Stimulated activated CD8-positive, alpha-beta memory T cell treated with anti-CD3 and anti-CD28 coated beads, Interleukin-2, amount 100 ng/mL, for 1 hour (primary cell): ENCODE measurements at places on chromosomes 5 and 9.

DNA sequence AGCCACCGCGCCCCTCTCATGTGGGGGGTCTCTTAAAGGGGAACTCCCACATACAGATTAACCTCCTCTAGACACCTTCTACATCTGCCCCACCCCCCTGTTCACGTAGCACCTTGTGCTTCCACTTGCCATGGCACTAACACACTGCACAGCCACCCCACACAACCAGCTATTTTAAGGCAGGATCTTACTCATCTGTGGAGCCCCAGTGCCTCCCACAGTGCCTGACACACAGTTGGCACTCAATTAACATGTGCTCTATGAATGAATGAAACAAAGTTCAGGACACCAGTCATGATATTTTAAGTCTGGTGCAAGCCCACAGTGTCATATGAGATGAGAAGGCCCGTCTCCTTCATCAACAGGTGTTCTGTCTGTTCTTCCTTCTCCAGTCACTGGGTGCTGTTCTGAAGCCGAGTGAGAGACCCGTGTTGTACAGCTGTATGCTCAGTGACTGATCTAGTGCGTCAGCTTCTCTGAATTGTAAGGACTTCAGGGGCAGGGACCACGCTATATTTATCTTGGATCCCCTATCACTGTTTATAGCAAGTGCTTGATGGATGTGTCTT is 149.1 kb downstream of the TLE1 start:
- no peak for DNase-seq

GRCh38 chr5:80238778-80239679 is 16.8 kb downstream of the SERINC5 start:
- no peak for DNase-seq

- no peak for DNase-seq
Measured at GRCh38 chr5:97750576-97750975, 567.5 kb upstream of the RIOK2 start.

- DNase-seq: no peak
Measured at GRCh38 chr5:157109744-157110143, 900 bp upstream of the HAVCR2 start.

- no peak for DNase-seq
Measured at GRCh38 chr9:6552033-6552432, 93.5 kb downstream of the GLDC start.

GRCh38 chr5:177601577-177602457 is 1.9 kb downstream of the B4GALT7 start:
- DNase-seq: no peak

- DNase-seq: no peak
Measured at GRCh38 chr9:126131066-126132010, 195.3 kb upstream of the MVB12B start.

GRCh38 chr5:8864053-8864452 is 681.8 kb downstream of the SEMA5A start:
- DNase-seq: no peak

GRCh38 chr5:131068893-131069643 is 96.0 kb downstream of the HINT1 start:
- DNase-seq: peak; percentile 16

GRCh38 chr9:14348123-14348372 is 34.1 kb upstream of the NFIB start:
- no peak for DNase-seq

DNA sequence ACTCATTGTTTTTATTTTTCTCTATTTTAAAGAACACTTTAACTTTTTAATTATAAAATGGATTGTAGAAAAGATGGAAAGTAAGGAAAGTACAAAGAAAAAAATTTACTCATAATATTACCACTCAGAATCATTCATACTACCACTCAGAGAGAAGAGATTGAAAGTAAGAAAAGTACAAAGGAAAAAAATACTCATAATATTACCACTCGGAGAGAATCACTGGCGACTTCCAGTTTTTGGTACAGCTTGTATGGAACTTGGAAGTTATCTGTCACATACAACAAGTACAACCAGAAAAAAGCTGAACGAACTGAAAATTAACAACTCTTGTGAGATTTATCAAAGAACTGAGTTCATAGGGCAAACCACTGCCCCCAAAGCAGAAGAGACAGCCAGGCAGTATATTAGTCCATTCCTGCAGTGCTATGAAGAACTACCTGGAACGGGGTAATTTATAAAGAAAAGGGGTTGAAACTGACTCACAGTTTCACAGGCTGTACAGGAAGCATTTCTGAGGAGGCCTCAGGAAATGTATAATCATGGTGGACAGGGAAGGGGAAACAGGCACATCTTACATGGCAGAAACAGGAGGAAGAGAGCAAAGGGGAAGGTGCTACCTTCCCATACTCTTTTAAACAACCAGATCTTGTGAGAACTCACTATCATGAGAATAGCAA is 183.9 kb downstream of the SMARCA2 start:
- DNase-seq: no peak

- no peak for DNase-seq
Measured at GRCh38 chr9:134170532-134171315, 6.4 kb upstream of the RNU6ATAC start.

DNA sequence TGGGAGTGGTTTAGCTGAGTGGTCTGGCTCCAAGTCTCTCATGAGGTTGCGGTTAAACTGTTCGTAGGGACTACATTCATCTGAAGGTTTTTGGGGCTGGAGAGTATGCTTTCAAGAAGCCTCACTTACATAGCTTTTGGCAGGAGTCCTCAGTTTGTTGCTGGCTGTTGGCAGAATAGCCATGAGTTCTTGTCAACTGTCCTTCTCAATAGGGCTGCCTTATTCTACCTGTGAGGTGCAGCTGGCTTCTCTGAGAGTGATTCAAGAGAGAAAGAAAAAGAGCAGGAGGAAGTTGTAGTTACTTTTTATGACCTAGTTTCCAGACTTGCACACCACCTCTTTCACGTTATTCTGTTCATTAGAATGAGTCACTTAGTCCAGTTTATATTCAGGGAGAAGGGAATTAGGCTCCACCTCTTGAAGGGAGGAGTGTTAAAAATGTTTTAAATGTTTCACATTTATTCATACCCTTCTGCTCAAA is 33.2 kb downstream of the YTHDC2 start:
- DNase-seq: no peak

DNA sequence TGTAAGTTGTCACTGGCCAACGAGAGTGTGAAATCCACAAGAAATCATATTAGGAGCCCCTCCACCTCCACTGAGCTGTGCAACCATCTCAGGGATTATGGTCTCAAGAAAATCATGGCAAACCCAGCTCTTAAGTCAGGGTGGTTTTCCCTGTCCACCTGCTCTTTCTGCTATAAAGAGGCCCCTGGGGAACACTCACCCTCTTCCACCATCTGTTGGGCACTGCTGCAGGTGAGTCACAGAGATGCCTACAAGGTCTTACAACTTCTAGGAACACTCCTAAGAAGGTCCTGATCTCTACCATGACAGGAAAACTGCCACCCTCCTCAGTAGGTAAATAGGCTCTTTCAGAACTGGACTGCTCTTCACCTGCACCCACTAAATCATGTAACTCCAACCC is 61.8 kb downstream of the DRD1 start:
- no peak for DNase-seq

DNA sequence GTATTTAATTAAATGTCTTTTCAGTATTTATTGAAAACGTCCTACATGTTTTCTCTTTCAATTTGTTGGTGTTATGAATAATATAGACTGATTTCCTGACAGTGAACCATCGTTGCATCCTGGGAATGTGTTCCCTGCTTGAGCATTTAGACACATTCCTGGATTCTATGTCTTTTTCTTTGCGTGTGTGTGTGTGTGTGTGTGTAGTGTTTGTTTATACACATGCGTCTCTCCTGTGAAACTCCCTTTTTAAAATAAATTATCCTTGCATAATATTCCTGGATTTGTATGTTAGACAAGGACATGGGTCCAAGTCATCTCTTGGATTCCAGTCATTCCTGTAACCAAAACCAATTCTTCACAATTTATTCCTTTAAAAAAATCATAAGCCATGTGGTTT is 153.4 kb downstream of the HSPA4 start:
- no peak for DNase-seq

- DNase-seq: no peak
Measured at GRCh38 chr9:37998881-37999587, 70.0 kb downstream of the SHB start.

- DNase-seq: no peak
Measured at GRCh38 chr9:77910194-77910621, 121.4 kb downstream of the GNAQ start.

GRCh38 chr9:84153885-84154284 is 173.3 kb downstream of the RMI1 start:
- DNase-seq: no peak

- DNase-seq: no peak
Measured at GRCh38 chr5:126939887-126940286, 90.5 kb downstream of the MARCHF3 start.

- DNase-seq: no peak
Measured at GRCh38 chr5:181059297-181060230, 19.5 kb downstream of the BTNL9 start.

DNA sequence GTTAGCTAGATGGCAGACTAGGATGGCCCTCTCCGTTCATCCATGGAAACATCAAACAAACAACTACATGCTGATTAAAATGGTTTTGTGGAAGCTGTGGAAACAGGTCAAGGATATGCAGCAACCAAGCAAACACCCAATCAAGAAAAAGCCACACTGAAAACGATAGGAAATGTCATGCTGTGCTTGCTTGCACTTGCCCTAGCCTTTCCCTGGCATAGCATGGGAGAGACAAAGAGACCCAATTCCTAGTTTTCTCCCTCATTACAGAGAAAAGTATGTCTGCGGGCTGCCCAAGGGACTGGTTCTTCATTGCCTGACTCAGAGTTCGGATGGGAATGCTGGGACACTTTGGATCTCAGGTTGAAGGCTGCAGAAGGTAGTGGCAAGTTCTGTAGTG is 98.7 kb downstream of the FANCC start:
- DNase-seq: no peak

- DNase-seq: no peak
Measured at GRCh38 chr5:95883185-95884016, 60.9 kb upstream of the GLRX start.

- no peak for DNase-seq
Measured at GRCh38 chr5:38677636-38678035, 121.2 kb upstream of the LIFR start.

GRCh38 chr5:172686111-172686510 is 45.0 kb downstream of the NEURL1B start:
- DNase-seq: no peak

DNA sequence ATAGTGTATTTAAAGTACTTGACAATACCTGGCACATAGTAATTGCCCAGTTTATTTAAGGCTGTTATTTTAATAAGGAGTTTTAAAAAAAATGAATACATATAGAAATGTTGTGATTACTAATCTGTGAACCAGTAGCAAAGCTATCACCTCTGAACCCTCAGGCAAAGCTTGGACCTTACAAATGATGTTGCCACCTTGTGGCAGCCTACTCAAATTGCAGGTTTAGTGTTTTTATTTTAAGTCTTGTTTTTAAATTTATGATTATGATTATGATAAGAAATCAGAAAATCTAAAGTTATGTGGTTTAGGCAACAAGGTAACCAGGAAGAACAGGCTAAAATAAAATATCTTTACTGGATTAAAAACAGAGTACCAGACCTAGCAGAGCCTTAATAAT is 35.8 kb downstream of the PPARGC1B start:
- no peak for DNase-seq

GRCh38 chr5:7606840-7607465 is 211.0 kb downstream of the ADCY2 start:
- DNase-seq: no peak

- no peak for DNase-seq
Measured at GRCh38 chr5:179766021-179766725, 27.6 kb upstream of the LTC4S start.

DNA sequence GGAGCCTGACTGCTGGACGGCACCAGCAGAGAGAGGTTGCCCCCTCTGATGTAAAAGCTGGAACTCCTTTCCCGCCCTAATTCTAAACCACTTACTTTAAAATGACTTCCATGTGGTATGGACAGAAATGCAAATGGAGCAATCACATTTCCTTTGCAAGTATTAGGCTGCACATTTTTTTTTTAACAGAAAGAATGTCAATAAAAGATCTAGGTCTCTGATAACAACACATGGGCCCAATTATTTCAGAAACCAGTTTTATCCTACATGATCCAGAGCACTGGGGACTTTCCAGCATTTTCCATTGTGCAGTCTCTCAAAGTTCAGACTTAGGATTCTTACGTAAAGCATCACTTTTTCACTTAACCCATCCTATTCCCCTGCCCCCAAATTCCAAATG is 203.7 kb downstream of the NXNL2 start:
- DNase-seq: no peak

GRCh38 chr9:76403352-76403751 is 9.1 kb upstream of the RFK start:
- DNase-seq: no peak

- no peak for DNase-seq
Measured at GRCh38 chr9:78150983-78151356, 84.9 kb upstream of the CEP78 start.

GRCh38 chr9:134662143-134662876 is 20.7 kb downstream of the COL5A1 start:
- DNase-seq: no peak

DNA sequence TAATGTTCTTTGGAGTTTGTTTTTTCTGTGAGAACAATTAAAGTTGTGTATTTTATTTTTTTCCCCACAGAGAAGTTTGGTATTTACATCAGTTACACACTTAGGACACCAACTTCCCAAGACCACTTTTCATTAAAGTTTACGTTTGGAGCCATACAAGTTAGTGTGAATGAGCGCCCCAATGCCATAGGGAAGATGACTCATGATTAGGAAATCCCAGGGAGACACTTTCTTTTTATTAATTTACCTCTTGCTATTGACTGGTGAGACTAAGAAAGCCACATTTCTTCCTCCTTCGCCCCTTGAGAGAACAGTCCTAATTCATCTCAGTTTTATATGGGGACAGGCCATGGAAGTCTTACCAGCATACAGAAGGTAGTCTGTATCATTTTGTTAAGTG is 57.1 kb downstream of the EDIL3 start:
- no peak for DNase-seq
